ENCODE measurements at places on chromosomes 2 and 18.
A peak's percentile ranks its signal among the peaks of the same experiment; 100 is the strongest.

DNA sequence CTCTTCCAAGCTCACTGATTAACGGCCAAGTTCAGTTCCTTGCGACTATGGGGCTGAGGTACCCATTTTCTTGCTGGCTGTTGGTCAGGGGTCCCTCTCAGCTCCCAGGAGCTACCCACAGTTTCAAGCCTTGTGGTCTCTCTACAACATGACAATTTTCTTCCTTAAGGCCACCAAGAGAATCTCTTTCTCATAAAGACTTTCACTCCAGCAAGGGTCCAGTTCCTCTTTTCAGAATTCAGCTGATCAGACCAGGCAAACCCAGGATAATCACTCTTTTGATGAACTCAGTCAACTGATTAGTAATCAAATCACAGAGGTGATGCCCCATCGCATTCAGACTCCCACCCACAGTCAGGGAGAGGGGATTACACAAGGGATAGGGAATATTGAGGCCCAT lies 129.7 kb downstream of the IRS1 start:
- no peak for DNase-seq

DNA sequence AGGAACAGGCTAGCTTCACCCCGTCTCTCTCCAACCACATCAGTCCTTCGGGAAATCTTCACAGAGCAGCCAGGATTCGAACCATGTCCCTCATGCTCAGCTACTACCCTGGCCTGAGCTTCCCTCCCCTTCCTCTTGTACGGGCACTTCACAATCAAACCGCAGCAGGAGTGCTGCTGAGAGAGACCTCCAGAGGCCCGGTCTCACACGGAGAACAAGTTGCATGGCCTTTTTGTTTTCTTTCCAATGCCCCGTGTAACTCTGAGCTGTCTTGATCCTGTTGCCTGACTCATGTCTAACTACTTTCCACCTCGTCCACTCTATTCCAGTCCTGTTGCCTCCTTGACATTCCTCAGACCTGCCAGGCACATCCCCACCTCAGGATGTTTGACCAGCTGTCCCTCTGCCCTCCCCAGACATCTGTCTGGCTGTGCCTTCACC lies 25.4 kb downstream of the FBLN7 start:
- no peak for DNase-seq

GRCh38 chr2:233262562-233262961 lies 11.1 kb downstream of the ATG16L1 start:
- DNase-seq = no peak

GRCh38 chr2:23536326-23536725 lies 151.3 kb downstream of the KLHL29 start:
- no peak for DNase-seq

GRCh38 chr2:47076586-47077441 lies 78.3 kb downstream of the STPG4 start:
- DNase-seq = peak; percentile 97

GRCh38 chr2:55118643-55119083 lies 68.4 kb upstream of the RTN4 start:
- no peak for DNase-seq

- peak; percentile 88 for DNase-seq
Measured at GRCh38 chr2:99697811-99698568, 208.2 kb upstream of the REV1 start.

GRCh38 chr2:28083476-28083875 lies 192.9 kb downstream of the BABAM2 start:
- DNase-seq = no peak

- DNase-seq = no peak
Measured at GRCh38 chr2:68687018-68687417, 43.6 kb downstream of the PROKR1 start.

- no peak for DNase-seq
Measured at GRCh38 chr2:203407496-203407895, 79.3 kb downstream of the ABI2 start.

DNA sequence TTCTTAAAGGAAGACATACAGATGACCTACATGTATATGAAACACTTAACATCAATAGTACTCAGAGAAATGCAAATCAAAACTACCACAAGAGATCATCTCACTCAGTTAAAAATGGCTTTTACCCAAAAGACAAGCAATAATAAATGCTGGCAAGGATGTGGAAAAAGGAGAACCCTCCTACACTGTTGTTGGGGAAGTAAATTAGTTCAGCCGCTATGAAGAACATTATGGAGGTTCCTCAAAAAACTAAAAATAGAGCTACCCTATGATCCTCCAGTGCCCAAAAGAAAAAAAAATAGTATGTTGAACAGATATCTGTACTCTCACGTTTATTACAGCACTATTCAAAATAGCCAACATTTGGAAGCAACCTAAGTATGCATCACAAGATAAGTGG lies 1579.4 kb upstream of the TMEFF2 start:
- no peak for DNase-seq

GRCh38 chr2:54569745-54570301 lies 113.7 kb downstream of the SPTBN1 start:
- DNase-seq = no peak

DNA sequence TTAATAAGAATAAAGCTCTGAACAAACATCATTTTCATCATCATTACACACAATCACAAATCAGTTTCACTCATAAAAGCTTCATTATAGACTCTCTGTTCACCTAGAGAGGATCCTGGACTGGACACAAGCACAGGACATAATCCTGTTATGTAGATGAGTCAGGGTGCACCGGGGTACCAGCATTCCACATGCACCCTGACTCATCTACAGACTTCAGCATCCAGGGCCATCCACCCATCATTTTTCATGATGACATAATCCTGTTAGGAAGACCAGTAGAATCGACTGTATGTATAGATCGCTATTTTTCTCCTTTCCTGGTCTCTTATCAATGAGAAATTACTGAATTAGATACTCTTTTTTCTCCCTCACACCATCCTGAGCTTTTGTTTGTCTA lies 73.7 kb upstream of the PIK3C3 start:
- peak; percentile 74 for DNase-seq

- peak; percentile 51 for DNase-seq
Measured at GRCh38 chr2:133812826-133813617, 244.8 kb upstream of the NCKAP5 start.

GRCh38 chr2:6994536-6995128 lies 77.4 kb downstream of the RNF144A start:
- DNase-seq = no peak

GRCh38 chr2:117960231-117960630 lies 53.6 kb downstream of the CCDC93 start:
- peak; percentile 67 for DNase-seq
